ENCODE measurements at places on chromosomes 11 and 22. TPM values are rescaled to one million over a fixed set of nuclear protein-coding genes. Genes with fewer than 3 reads are reported as not detected.

INPP5J gene
- total RNA-seq, result 0.52 TPM

CDC45 gene
- 0.71 TPM for total RNA-seq

RFPL3 gene
- not detected for total RNA-seq

C11orf52 gene
- 1.6 TPM for total RNA-seq

OR8G5 gene
- not detected for total RNA-seq

FAM118A gene
- total RNA-seq, result 24.6 TPM

LMO1 gene
- 0.38 TPM for total RNA-seq

MUC2 gene
- 0.05 TPM for total RNA-seq
